Naive thymus-derived CD4-positive, alpha-beta T cell (primary cell): ENCODE measurements at places on chromosomes 7 and 10. TPM values are rescaled to one million over a fixed set of nuclear protein-coding genes. Genes with fewer than 3 reads are reported as not detected.

DNA sequence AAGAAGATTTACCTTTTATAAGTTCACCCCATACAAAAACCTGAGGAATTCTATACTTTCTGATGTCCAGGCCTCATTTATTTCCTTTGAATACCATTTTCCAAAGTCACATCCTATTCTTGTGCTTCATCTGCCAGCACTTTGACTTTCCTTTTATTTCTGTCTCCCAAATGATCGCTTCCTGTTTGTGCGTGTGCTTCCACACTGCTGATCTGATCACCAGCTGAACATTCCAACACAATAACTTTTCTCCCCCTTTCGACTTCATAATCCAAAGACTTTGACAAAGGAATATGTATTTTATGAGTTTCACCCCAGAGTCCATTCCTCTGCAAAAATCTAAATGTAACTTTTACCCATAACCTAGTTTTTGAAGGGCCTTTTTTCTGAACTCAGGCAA lies 3.1 kb downstream of the ELAPOR2 start:
- no peak for DNase-seq
- H3K36me3 ChIP-seq = no peaks in the 10 kb centered on the region
- no peak overlapping the region for H3K27ac ChIP-seq
- peaks cover 10% of the 10 kb centered on the region for H3K4me1 ChIP-seq
- no peak overlapping the region for H3K4me3 ChIP-seq
- no peaks in the 10 kb centered on the region for H3K27me3 ChIP-seq

DNA sequence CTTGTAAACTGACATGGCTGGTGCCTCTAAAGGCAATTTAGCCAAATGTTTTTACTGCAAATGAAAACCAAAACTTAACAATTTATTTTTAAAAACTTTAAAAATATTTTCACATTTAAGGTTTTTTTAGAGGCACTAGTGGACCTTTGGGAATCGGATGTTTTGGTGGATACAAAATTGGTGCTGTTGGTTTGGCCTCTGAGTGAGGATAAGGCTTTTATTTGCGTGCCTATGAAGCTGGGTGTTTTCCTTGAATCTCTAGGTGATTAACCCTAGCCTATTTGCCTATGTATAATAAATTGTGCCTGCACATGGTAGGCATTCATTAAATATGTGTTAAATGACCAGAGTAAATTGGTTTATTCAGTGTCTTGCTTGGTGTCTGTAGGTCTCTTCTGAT lies 2.9 kb upstream of the SGCE start:
- H3K27me3 ChIP-seq = peaks cover 17% of the 10 kb centered on the region
- no peak overlapping the region for H3K4me3 ChIP-seq
- H3K4me1 ChIP-seq = peaks cover 15% of the 10 kb centered on the region
- H3K36me3 ChIP-seq = no peaks in the 10 kb centered on the region

- H3K4me1 ChIP-seq = peaks cover 5% of the 10 kb centered on the region
- no peaks in the 10 kb centered on the region for H3K27me3 ChIP-seq
- peaks cover 80% of the 10 kb centered on the region for H3K36me3 ChIP-seq
- no peak overlapping the region for H3K4me3 ChIP-seq
- peak overlapping the region; percentile 12 for H3K27ac ChIP-seq
Observed at GRCh38 chr10:101797403-101798059, 14.3 kb upstream of the NPM3 start.

- DNase-seq = no peak
- H3K27ac ChIP-seq = no peak overlapping the region
- H3K27me3 ChIP-seq = no peaks in the 10 kb centered on the region
- H3K4me3 ChIP-seq = no peak overlapping the region
- H3K36me3 ChIP-seq = no peaks in the 10 kb centered on the region
Observed at GRCh38 chr10:77872947-77873535, 53.5 kb downstream of the DLG5 start.

- no peaks in the 10 kb centered on the region for H3K27me3 ChIP-seq
- H3K4me1 ChIP-seq = no peaks in the 10 kb centered on the region
- no peak for DNase-seq
- H3K36me3 ChIP-seq = no peaks in the 10 kb centered on the region
- no peak overlapping the region for H3K27ac ChIP-seq
Observed at GRCh38 chr10:133179651-133180050, 19.6 kb downstream of the KNDC1 start.

- peak overlapping the region; percentile 100 for H3K4me3 ChIP-seq
- H3K36me3 ChIP-seq = no peaks in the 10 kb centered on the region
- H3K4me1 ChIP-seq = peaks cover 19% of the 10 kb centered on the region
- H3K27me3 ChIP-seq = no peaks in the 10 kb centered on the region
- DNase-seq = no peak
- peak overlapping the region; percentile 88 for H3K27ac ChIP-seq
Observed at GRCh38 chr10:130111852-130112180, 1.2 kb upstream of the C10orf143 start.

GRCh38 chr10:85671530-85671929 lies 695.1 kb downstream of the GRID1 start:
- H3K27ac ChIP-seq = no peak overlapping the region
- H3K4me3 ChIP-seq = no peak overlapping the region

DNA sequence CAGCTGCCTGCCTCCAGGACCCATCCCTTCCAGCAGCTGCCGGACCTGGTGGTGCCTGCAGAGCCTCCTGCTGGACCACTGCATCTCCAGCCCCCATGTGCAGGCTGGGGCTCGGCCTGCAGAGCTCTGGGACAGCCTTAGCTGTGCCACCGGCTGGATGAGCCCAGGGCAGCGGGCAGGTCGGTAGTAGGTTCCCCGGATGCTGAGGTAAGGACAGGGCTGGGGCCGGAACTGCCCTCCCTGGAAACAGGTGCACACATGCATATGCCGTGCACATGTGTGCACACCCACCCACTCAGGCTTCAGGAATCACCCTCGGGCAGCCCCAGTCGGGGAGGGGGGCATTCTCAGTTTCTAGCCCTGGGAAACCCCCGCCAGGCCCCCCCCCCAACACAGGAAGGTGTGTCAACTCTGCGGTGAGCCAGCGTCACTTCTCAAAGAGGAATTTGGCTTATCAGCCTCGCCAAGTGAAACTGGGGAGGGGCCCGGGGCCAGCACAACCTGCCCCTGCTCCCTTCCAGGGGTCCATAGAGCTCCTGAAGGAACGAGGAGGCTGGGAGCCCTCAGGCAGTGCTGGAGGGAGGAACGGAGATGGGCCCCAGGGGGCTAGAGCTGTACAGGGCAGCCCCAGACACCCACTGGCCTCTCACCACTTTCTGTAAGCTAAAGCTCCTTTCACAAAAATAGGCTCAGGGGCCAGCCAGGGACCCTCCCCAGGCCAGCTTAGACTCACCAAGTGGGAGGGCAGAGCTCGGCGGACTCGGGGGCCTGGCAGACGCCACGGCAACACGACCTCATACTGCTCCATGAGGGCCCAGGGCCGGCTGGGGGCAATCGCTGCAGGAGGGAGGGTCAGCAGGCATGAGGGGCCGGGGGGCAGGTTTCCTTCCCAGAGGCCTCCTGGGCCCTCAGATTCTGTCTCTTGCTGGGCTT lies 1.7 kb downstream of the ADAM8 start:
- peaks cover 22% of the 10 kb centered on the region for H3K4me1 ChIP-seq
- H3K4me3 ChIP-seq = peak overlapping the region; percentile 80

DNA sequence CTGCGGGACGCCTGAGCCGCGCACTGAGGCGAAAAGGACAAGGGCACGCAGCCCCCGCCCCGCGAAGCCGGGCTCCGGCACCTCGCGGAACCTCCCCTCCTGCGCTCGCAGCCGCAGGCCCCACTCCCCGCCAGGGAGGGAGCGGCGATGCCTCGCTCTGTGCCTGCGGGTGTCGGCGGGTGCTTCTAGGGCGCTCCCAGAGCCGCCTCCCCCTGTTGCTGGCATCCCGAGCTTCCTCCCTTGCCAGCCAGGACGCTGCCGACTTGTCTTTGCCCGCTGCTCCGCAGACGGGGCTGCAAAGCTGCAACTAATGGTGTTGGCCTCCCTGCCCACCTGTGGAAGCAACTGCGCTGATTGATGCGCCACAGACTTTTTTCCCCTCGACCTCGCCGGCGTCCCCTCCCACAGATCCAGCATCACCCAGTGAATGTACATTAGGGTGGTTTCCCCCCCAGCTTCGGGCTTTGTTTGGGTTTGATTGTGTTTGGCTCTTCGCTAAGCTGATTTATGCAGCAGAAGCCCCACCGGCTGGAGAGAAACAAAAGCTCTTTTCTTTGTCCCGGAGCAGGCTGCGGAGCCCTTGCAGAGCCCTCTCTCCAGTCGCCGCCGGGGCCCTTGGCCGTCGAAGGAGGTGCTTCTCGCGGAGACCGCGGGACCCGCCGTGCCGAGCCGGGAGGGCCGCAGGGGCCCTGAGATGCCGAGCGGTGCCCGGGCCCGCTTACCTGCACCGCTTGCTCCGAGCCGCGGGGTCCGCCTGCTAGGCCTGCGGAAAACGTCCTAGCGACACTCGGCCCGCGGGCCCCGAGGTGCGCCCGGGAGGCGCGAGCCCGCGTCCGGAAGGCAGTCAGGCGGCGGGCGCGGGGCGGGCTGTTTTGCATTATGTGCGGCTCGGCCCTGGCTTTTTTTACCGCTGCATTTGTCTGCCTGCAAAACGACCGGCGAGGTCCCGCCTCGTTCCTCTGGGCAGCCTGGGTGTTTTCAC lies 519 bp downstream of the ITGB8 start:
- peaks cover 5% of the 10 kb centered on the region for H3K27me3 ChIP-seq
- H3K27ac ChIP-seq = no peak overlapping the region
- H3K4me3 ChIP-seq = no peak overlapping the region
- no peak for DNase-seq
- H3K4me1 ChIP-seq = no peaks in the 10 kb centered on the region

DNA sequence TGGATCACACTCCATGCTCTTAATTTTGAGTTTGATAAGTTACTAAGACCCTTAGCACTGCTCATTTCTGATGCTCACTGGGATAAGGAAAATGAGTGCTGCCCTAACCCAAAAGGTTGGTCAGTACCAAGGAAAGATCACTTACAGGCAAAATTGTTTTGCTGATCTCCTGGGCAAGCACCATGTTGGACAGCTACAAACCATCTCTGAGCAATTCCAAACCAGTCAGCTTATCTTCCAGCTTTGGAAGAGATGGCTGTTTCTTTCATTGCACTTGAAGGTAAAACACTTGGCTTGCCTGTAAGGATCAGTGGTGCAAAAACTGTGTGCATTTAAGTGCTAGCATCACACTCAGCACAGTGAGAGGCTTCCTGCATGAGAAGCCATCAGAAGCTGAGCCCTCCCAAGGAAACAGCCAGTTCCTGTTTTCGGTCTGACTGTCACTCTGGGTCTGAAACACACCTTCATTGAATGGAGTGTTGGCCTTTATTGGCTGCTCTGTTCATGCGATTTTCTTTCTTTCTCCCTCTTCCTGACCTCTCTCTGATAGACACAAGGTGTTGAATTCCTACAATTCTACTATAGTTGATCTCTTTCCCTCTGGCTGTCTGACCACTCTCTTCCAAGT lies 126.4 kb upstream of the GHITM start:
- no peak overlapping the region for H3K4me3 ChIP-seq
- no peak for DNase-seq
- no peaks in the 10 kb centered on the region for H3K36me3 ChIP-seq
- no peaks in the 10 kb centered on the region for H3K4me1 ChIP-seq
- no peaks in the 10 kb centered on the region for H3K27me3 ChIP-seq

DNA sequence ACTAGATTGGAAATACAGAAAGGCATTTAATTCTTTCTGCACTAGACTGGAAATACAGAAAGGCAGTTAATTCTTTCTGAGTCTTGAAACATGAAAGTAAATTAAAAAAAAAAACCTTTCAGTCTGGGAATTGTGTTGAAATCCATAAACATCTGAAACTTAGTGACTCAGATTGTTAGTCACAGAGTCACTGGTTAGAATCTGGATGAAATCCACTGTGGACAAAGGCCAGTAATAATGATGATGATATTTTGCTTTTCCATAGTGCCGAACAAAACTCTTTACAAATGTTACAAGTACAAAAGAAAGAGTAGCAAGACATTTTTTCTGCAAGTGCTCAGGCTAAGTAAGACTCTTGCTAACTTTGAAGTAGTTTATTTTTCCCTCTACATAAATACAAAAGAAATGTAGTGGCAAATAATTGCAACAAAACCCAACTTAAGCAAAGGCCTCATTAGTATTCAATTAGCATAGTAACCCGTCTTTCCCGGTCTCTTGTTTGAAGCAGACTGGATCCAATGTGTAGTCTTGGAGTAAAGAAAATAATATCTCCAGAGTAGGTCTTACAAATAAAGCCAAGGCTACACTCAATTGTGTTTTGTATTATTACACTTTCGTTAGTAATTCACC lies 5.8 kb upstream of the PRTFDC1 start:
- no peaks in the 10 kb centered on the region for H3K36me3 ChIP-seq
- H3K27me3 ChIP-seq = no peaks in the 10 kb centered on the region
- H3K27ac ChIP-seq = no peak overlapping the region
- H3K4me1 ChIP-seq = peaks cover under 1% of the 10 kb centered on the region
- H3K4me3 ChIP-seq = no peak overlapping the region

- peak overlapping the region; percentile 98 for H3K27ac ChIP-seq
- H3K36me3 ChIP-seq = no peaks in the 10 kb centered on the region
- H3K4me3 ChIP-seq = peak overlapping the region; percentile 21
- DNase-seq = no peak
Observed at GRCh38 chr7:7569615-7570014, 2.9 kb downstream of the MIOS start.

GRCh38 chr10:69644658-69645295 lies 14.7 kb downstream of the FAM241B start:
- peak; percentile 41 for DNase-seq
- H3K36me3 ChIP-seq = no peaks in the 10 kb centered on the region
- no peaks in the 10 kb centered on the region for H3K27me3 ChIP-seq
- H3K27ac ChIP-seq = no peak overlapping the region
- H3K4me1 ChIP-seq = no peaks in the 10 kb centered on the region
- H3K4me3 ChIP-seq = no peak overlapping the region

DNA sequence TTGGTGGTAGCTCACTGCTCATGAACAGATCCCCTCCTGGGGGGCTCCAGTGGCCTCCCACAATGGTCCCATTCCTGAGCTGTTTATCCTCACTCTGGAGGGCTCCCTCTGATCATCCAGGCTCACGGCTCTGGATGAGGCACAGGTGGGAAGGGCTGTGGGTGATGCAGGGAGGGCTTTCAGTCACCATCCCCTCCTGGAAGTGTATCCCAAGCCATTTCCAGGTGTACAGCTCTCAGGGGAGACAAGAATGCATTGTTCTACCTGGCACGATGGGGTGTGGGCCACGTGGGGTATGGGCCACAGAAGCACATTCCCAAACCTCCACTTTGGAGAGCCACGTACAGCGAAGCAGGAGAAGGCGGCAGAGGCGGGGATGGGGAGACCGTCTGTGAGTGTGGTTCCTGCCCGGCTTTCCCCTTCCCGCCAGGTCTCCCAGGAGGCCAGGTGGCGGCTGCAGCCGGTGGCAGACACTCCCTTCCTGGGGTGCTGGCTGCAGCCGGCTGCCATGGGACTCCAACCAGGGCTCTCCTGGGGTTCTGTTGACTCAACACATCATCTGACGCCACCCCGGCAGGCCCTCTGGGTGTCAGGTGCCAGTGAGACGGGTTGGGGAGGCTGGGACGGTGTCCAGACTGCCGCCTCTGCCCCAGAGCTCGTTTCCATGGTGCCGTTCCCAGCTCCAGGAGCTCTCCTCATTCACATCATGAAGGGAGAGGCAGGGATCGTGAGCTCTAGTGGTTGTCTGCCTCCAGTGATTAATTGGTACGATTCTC lies 169.7 kb upstream of the RHEB start:
- H3K27ac ChIP-seq = no peak overlapping the region
- H3K4me3 ChIP-seq = no peak overlapping the region
- no peaks in the 10 kb centered on the region for H3K36me3 ChIP-seq
- H3K4me1 ChIP-seq = no peaks in the 10 kb centered on the region
- DNase-seq = no peak

- DNase-seq = no peak
- no peaks in the 10 kb centered on the region for H3K4me1 ChIP-seq
- H3K36me3 ChIP-seq = no peaks in the 10 kb centered on the region
- no peak overlapping the region for H3K4me3 ChIP-seq
- no peaks in the 10 kb centered on the region for H3K27me3 ChIP-seq
Observed at GRCh38 chr7:9231630-9232121, 798.3 kb downstream of the NXPH1 start.

FKBP6 gene
- 0.24 TPM for total RNA-seq

ZNF365 gene
- total RNA-seq = 0.08 TPM

TLL2 gene
- not detected for total RNA-seq

ACTL6B gene
- total RNA-seq = not detected
